ENCODE measurements at places on chromosomes 4 and X.

DNA sequence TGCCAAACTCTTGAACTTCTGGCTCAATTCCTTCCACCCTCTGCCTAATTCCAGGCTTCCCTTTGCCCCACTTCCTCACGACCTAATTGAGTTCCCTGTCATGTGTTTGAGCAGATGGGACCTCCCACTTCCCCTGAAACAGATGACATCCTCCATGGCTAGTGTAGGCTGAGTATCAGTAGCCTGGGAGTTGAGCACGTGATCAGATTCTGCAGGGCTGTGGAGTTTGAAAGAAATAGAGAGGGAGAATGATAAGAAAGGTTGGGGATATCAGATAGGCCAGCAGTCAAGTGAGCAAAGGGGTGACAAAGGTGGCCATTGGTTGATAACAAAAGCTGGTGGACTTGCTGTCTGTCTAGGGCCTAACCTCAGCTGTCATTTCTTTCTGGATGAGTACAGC is 18.8 kb upstream of the NWD2 start:
- no peak for DNase-seq

GRCh38 chr4:31682796-31683195 is 962.6 kb downstream of the PCDH7 start:
- DNase-seq = no peak

GRCh38 chr4:76216975-76217814 is 3.6 kb upstream of the SCARB2 start:
- DNase-seq = no peak

GRCh38 chrX:125497667-125498066 is 178.0 kb downstream of the TEX13C start:
- DNase-seq = no peak

GRCh38 chr4:83180431-83180968 is 66.0 kb upstream of the PLAC8 start:
- no peak for DNase-seq

DNA sequence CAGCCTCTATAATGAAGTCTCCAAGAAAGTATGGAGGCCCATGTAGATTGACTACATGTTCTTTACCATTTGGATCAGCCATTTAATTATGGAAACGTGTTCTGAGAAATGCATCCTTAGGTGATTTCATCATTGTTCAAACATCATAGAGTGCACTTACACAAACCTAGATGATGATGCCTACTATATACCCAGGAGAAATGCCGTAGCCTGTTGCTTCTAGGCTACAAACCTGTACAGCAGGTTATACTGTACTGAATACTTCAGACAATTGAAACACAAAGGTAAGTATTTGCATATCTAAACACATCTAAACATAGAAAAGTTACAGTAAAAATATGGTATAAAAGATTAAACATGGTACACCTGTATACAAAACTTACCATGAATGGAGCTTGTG is 186.5 kb upstream of the FSTL5 start:
- DNase-seq = no peak

GRCh38 chrX:57772637-57773036 is 92.6 kb upstream of the NLRP2B start:
- DNase-seq = no peak

- no peak for DNase-seq
Measured at GRCh38 chr4:20698820-20699219, 1.4 kb upstream of the PACRGL start.

- DNase-seq = no peak
Measured at GRCh38 chr4:8069102-8069752, 89.4 kb downstream of the ABLIM2 start.

- DNase-seq = no peak
Measured at GRCh38 chr4:14695095-14695845, 307.0 kb upstream of the CPEB2 start.

DNA sequence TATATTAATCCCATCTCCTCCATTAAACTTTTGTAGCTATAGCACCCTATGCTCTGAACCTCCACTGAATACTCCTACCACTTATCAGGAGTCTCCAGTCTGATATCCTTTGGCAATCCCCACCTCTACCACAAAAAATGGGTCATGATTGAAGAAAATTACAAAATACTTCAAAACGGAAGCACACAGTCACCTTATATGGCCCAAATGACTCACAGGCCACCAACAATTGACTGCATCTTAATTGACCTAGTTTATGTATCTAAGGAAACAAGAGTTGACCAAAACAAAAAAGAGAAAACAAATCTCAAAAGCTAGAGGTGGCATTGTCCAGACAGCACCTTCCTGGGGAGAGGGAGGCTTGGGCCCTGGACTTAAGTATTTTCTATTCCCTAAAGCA is 120.0 kb upstream of the DIAPH2 start:
- no peak for DNase-seq

DNA sequence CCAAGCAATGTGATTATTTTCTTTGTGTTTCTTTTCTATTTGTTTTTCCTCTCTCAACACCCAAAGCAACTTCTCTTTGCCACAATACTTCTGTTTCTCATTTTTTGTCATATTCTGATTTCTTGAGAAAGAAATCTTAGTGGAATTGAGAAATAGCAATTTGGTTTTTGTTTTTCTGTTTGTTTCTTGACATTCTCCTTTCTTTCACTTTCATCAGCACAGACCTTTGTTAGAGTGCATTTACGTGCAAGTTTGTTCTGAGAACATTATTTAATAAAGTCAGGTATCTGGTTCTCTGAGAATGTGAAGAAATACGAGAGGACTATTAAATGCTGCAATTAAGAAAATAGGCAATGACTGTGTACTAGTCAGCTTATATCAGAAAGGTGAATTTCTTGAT is 608.1 kb upstream of the AADAT start:
- no peak for DNase-seq

GRCh38 chr4:145861336-145862318 is 77.0 kb downstream of the ZNF827 start:
- DNase-seq = no peak

DNA sequence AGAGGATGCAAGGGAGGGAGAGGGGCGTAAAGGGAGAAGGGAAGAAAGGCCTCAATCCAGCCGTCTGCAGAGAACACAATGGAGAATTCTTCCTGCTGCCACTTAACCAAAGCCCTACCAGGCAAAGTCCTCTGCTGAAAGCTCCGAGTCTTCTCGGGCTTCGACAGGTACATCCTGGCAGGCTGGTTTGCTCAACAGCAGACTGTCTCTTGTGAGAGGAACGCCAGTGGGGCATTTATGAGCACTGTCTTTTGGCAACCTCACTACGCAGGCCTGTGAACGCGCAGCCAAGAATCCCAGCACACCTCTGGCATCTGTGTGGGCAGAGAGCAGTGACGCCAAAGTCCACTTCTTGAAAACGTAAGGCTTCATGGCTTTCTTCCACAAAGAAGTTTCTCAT is 207.5 kb upstream of the FAM9B start:
- no peak for DNase-seq

- no peak for DNase-seq
Measured at GRCh38 chr4:74794382-74795010, at the start of gene BTC. TSS of gene BTC (minus strand) at chr4:74794523. CDS start at chr4:74794325, 198 bp downstream.

GRCh38 chrX:13295841-13296240 is 24.0 kb downstream of the ATXN3L start:
- no peak for DNase-seq

- DNase-seq = no peak
Measured at GRCh38 chrX:112056476-112056875, 26.1 kb downstream of the TRPC5 start.

Measured in AG09309 (cell line).